K562 (cell line): ENCODE measurements at places on chromosomes 1 and 21.

GRCh38 chr1:48864913-48865312, 88.2 kb upstream of the BEND5 start:
- DNase-seq, result no peak

DNA sequence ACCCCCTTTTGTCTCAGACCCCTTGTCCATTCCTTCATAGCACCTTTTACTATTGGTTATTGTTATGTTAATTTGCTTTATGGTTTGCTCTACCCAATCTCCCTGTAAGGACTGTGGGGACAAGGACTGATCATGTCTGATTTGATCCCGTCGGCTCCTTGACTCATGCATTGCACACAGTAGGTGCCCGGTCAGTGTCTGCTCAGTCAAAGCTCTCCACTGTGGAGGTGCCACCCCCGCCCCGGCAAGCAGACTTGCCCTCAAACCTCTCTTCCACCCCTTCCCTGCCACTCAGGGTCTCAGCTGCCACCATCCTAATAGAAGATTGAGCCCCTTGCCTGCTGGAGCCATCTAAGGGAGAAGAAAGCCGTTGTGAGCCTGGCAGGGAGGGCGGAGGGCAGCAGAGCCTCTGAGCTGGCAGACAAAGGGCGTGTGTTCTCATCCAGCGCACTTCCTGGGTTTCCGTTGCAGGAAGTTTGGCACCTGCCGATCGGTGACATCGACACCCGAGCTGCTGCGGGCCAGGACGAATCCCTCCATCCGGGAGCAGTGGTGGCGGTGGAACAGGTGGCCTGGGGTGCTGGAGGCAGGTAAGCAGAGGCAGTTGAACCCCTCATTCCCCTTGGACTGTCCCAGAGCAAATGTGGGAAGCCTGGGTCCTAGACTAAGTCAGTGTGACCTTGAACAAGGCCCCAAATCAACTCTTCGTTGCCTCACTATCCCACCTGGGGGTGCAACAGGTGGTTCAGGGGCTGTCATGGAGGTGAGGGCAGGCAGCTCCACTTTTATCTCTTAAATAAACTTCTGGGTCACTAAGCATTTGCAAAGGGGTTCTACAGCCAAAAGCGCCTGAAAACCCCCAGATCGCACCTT, 2.2 kb upstream of the FBLIM1 start:
- no peak for DNase-seq

GRCh38 chr1:58406301-58407071, 140.0 kb downstream of the OMA1 start:
- no peak for DNase-seq

- no peak for DNase-seq
Measured at GRCh38 chr1:6244401-6245049, 546 bp downstream of the HES3 start.

DNA sequence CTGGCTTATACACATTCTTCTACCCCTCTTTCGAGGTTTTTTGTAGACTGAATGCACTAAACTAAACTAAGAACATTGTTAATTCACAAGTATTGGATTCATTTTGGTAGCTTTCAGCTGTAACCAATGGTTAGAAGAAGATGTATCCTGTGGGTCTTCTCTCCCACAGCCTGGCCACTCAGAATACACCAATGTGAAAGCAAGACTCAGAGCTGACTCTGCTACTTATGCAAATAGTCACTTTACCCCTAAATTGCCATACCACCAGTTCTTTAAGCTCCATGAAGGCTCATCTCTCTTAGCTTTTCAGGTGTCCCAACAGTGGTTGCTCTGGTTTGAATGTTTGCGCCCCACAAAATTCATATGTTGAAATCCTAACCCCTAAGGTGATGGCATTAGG, 60.1 kb downstream of the RGS13 start:
- no peak for DNase-seq

DNA sequence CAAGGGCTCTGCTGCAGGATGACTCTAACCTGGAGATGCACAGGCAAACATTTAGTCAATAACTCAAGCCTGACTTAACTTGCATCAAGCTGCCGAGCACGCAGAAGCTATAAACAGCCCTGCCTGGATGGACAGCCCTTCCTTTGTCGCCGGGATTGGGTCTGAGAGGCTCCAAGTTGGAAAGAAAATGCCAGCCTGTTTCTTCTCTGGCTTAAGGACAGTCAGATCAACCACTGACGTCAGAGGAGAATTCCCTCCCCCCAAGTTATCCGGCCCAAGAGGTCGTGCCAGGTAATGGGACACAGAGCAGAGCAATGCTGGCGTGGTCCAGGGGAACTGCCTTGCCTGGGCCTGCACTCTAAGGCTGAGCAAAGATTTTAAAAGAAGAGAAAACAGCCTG, 27.1 kb upstream of the LRRC38 start:
- DNase-seq, result no peak
